ENCODE measurements at places on chromosomes 11 and 22. TPM values are rescaled to one million over a fixed set of nuclear protein-coding genes. Genes with fewer than 3 reads are reported as not detected.

DNA sequence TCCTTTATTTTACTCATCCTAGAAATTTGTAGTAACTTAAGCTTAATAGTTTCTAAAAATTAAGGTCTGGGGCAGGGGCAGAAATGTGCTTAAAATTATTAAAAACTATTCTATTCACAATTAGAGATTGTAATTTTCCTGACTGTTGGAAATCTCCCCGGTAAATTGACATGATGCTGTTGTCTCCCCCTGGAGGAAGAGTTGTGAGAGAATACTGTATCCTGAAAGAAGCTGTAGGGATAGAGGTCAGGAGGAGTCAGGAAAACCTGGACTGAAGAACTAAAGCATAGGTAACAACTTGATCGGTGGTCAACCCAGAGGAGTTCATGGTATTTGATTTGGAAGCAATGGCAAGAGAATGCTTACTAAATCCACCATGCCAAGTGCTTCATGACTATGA lies 16.2 kb upstream of the ESAM start:
- no peak for DNase-seq

- no peak for DNase-seq
Measured at GRCh38 chr11:64919627-64920026, 2.6 kb upstream of the ATG2A start.

GRCh38 chr22:26806445-26807175 lies 149.2 kb downstream of the MIAT start:
- no peak for DNase-seq

DNA sequence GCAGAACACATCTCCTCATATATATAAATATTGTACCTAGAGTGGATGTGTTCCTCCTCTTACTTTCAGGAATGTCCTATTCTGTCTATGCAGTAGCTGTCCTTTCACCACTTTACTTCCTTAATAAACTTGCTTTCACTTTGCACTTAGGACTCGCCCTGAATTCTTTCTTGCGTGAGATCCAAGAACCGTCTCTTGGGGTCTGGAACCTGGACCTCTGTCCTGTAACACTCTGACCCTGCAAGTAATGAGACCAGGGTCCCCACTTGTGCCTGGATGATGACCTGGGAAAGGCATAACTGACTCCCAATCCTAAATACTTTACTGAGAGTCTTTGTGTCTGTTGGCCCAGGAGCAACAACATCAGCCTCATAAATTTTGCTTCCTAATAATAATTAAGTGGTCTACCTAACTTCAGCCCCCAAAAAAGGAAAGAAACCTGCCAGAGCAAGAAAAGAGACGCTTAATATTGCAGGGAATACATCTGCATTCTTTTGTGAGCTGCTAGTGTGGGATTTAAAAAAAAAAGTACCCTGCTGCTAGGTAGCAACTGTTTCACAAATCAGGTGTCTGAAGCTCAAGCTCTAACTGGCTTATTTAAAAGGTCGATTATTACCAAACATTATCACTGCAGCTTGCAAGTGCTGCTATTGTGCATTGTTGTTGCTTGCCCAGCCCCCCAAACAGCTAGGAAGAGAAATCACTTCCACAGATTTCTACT lies 69.3 kb downstream of the FAM168A start:
- no peak for DNase-seq

- DNase-seq, result no peak
Measured at GRCh38 chr11:87536565-87536964, 498.8 kb downstream of the TMEM135 start.

GRCh38 chr11:95296621-95297025 lies 65.6 kb upstream of the SESN3 start:
- DNase-seq, result no peak

GRCh38 chr22:18995327-18995711 lies 59.2 kb upstream of the PRODH start:
- DNase-seq, result no peak

Gene TMPRSS6
- not detected for total RNA-seq
